ENCODE measurements at places on chromosomes 7 and 10. TPM values are rescaled to one million over a fixed set of nuclear protein-coding genes. Genes with fewer than 3 reads are reported as not detected.

TRPV6 gene
- not detected for total RNA-seq

KIFBP gene
- 39.8 TPM for total RNA-seq

PYROXD2 gene
- total RNA-seq, result 5.0 TPM

TCAF2 gene
- 23.0 TPM for total RNA-seq

DNA sequence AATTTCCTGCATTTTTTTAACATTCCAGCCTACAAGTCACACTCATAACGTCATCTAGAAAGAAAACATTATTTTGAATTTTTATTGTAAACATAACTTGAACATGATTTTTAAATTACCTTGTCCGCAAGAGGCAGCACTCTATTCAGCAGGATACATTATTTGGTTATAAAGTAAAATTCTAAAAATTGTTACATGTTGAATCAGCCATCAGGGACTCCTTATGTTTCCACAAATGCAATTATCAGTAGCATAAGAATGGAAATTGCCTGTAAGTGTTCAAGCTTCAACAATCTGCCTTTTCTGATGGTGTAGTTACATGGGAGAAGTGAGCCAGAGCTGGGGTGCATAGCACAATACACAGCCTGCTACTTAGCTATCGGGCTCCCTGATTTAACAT is 97.5 kb downstream of the ZNF365 start:
- no peak for DNase-seq

DNA sequence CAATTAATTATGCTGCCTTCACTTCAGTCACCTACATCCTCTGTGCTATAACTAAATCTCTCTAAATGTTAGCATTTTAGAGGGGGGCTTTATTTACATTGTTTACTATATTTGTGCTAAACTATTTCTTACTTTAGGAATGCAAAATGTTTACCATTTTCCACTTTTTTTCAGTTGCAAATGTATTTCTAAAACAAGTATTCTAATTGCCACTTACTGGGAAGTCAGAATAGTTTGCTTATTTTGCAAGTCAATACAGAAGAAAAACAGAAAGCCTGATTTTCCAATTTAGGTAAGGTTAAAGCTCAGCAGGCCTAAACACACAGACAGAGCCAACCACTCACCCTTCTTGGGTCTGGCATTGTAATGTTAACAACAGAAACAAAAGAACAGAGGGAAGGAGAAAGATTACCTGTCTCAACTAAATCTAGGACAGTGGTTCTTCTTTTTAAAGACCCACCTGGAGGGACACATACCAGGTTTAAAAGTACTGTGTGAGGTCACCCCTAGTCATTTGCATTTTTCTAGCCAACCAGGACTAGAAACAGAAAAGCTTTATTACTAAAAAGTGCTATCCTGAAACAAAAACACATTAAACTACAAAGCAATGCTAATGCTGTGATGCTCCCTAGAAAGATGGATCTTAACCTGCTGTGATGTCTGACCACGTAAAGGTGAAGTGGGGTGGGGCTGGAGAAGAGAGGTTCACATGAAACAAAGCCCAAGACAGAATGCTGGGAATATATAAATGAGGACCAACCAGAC is 178.2 kb downstream of the SLC25A13 start:
- no peak for DNase-seq

DNA sequence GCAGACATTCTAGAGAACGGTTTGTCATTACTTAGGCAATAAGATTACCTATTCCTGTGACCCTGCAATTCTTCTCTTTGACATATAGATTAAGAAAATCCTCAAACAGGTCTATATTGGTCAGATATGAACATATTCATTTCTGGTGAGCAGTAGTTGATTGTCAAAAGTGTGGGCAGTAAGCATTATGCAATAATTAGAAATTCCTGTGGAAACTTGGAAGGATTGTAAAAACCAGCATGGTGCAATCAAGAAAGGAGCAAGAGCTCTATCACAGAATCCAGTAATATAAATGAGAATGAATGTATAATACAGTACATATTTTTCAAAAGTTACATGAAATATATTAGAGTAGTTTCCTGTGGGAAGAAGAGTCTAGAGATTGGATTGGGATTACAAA is 406.5 kb downstream of the SUGCT start:
- no peak for DNase-seq

DNA sequence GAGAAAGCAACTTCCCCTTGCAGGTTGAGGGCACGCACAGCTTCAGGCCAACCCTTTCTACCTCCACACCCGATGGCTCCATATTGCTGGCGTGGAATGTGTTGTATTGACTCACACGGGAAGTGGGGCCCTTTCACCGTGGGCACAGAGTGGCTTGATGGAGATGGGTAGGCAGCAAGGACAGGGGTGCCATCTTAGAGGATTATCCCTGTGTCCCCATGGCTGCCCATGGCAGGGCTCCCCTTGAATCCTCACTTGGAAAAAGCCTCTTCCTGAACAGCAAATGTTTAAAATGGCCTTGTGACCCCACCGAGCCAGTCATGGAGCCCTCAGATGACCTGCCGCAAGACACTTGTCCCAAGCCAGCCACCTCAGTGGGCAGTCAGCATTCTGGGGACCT is 31.2 kb downstream of the CXCL12 start:
- DNase-seq, result no peak

DNA sequence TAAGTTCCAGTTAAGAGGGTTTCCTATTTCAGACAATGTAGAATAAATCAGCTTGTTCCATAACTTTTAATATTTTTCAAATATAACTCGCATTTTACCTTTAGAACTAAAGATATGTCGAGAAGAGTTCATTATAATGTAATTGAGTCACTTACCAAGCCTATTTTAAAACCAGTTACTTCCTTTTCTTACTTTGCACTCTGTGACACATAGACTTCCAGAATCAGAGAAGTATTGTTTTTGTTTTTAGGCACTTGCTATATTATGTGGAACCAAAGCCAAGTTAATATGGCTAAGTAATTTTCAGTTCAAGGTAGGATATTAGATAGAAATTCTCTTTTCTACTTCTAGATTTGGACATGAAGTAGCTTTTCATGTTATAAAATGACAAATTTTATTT is 182.7 kb upstream of the PRPS1L1 start:
- DNase-seq, result no peak

DNA sequence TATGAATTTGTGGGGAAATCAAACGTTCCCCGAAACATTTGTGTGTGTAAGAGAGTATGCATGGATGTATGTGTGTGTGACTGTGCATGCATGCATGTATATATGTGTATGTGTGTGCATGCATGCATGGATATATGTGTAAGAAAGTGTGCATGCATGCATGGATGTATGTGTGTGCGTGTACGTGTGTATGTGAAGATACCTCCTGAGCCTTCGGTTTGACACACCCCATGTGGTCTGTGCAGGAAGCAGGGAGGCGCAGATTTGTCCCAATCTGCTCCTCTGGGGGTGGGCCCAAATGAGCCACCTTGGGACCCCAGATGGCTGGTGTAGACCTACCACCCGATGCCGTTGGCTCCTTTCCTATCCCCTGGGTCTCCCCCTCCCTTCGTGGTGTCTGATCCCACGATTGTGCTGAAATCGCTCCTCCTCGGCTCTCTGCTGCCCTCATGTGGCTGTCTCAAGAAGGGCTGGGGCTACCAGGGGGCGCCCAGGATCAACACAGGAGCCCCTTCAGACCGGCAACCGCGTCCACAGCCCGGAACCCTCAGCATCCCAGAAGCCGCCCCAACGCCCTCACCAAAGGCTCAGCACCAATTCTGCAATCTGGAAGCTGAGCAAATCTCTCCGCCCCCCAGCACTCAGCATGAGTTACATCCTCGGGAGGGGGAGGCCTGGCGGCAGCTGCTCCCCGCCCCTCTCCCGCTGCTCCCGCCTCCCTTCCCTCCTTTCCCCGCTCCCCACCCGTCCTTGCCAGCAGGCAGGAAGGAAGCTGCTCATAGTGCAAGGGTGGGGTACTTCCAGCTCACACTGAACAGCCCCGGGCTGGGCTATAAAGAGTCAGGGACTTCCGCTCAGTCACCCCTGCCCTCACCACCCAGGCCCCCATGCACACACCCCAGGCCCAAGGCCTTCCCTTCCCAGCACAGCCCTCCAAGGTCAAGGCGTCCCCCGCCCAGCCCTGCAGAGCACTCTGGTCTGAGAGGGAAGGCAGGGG is 2.3 kb upstream of the NOS3 start:
- DNase-seq, result no peak

Data from NCI-H460 (cell line).